ENCODE measurements at places on chromosomes 3 and 15.

DNA sequence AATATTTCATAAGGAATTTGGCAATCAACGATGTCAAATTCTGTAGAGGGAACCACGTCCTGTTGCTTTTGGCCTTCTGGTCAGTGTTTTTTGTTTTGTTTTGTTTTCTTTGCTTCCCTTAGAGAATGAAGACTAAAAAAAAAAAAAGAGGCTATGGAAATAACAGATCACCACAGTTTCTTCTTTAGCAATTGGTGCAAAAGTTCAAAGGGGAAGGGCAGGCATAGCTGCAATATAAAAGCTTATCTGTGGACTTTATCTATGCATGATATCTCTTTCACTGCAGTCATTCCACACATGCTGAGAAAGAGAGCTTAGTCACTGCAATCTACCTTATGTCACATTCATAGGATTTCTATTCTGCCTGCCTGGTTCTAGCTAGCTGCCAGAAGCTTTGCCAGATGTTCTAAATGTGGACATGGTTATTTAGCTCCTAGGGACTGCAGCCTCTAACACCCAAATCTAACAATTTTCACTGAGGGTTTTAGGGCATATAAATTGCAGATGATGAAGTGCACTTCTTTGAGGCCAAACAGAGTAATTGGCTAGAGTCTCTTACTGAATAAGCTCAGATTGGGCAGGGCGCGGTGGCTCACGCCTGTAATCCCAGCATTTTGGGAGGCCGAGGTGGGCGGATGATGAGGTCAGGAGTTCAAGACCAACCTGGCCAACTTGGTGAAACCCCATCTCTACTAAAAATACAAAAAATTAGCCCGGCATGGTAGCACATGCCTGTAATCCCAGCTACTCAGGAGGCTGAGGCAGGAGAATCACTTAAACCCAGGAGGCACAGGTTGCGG is 637.2 kb downstream of the NTRK3 start:
- DNase-seq, result no peak

GRCh38 chr3:54232618-54233017 is 110.3 kb downstream of the CACNA2D3 start:
- DNase-seq, result no peak

DNA sequence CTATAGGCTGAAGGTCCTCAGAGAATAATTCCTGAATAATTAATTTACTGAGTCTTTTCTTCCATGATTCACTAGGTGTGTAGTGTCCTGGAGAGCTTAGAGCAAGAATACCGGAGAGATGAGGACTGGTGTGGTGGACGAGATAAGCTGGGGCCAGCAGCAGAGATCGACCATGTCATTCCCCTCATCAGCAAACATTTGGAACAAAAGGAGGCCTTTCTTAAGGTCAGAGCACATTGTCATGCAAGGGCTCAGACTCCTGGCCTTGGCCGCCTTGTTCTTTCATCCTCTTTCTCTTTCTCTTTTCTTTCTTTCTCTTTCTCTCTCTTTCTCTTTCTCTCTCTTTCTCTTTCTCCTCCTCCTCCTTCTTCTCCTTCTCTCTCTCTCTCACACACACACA is 291.4 kb upstream of the UMPS start:
- DNase-seq, result no peak

DNA sequence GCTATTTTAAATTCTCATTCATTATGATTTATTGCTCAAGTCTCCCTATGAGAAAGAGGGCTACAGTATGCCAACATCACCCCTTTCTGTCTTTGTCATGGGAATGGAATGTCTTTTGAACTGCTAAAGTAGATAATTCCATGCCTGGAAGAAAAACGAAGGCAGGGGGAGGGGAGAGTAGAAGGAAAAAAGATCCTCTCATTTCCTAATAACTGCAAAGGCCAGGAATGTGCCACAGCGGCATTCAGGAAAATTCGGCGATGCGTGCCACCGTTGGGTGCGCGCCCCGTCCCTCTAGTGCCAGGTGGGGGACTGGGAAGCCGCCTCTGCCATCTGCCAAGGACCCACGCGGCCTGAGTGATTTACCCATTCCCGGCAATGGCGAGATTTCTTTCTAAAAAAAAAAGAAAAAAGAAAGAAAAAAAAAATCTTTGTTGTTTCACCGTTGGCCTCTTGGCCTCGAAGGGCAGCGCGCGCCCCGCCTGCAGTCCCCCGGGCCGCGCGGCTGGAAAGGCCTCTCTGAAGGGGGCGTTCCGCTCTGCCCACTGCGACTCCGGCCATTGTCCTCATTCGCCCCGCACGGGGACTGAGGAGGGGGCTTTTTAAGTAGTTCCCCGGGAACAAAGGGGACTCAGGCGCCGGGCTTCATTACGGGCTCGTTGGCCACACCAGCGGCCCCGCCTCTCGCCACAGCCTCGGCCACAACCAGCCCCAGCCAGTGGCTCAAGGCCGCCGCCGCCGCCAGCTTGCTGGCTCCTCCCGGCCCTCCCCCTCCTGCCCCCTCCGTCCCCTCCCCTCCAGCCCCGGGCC is 54.5 kb downstream of the CPN2 start:
- no peak for DNase-seq

- DNase-seq, result no peak
Measured at GRCh38 chr3:115658032-115658336, 34.7 kb downstream of the GAP43 start.

- DNase-seq, result no peak
Measured at GRCh38 chr3:58697561-58697960, 31.0 kb upstream of the FAM3D start.

DNA sequence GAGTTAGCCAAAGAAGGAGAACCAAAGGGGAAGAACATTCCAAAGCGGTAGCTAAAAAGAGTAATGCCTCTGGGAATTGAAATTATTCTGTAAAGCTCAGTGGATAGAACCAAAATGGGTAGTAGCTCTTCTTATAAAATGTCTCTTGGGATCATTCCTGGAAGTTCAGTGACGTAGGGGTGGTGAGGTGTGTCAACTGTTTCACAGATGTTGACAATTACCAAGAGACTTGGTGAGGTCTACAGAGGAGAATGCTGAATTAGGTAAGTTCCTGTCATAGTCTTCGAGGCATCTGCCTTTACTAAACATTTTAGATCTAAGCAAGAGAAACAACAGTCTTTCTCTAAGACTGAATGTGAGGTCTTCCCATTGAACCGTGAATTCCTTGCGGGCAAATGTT is 67.8 kb downstream of the TPRG1 start:
- DNase-seq, result no peak

DNA sequence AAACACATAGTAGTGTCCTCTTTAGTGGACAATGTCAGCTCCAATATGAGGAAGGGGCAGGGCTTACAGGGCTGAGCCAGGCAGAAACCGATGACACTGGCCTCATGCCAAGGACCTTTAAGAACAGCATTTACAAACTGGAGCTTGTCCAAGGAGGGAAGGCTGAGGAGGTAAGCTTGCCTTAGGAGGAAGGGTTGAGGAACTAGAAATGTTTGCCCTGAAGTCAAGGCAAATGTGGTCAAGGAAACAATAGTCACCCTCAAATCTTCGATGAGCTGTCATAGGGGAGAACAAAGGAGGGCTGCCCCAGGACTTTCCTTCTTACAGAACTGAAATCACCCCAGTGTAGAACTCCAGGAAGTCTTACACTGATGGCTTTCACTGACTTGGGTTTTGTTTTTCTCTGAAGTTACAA is 136.4 kb downstream of the LIPC start:
- DNase-seq, result no peak

DNA sequence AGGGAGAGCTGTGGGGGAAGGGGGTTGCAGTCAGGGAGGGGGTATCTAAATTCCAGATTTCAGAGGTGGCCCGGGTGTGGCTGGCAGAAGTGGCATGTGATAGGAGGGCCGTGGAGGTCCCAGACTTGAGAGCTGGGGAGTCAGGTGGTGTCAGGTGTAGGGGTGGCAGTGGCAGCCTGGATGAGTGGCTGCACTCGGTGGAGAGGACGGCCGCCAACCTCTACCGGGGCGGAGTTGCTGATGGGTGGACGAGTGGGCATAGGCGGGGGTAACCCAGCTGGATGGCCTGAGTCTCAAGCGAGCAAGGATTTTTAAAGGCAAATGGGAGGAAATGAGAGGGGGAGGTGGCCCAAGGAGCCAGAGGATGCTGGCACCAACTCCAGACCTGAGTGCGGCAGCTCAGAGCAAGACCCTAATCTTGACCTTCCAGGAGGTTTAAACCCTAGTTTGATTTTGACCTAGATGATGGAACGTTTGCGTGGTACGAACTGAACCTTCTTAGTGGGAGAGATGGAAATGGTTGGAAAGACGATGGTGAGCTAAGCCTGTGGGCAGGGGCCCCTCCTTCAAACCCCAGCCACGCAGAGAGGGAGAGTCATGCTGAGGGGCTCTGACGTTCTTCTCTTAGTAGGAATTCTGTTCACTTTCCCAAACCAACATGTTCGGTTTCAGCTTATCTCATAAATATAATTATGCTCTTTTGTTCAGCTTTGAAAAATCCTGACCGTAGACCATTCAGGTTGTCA is 8.0 kb downstream of the TRAK1 start:
- DNase-seq, result no peak

DNA sequence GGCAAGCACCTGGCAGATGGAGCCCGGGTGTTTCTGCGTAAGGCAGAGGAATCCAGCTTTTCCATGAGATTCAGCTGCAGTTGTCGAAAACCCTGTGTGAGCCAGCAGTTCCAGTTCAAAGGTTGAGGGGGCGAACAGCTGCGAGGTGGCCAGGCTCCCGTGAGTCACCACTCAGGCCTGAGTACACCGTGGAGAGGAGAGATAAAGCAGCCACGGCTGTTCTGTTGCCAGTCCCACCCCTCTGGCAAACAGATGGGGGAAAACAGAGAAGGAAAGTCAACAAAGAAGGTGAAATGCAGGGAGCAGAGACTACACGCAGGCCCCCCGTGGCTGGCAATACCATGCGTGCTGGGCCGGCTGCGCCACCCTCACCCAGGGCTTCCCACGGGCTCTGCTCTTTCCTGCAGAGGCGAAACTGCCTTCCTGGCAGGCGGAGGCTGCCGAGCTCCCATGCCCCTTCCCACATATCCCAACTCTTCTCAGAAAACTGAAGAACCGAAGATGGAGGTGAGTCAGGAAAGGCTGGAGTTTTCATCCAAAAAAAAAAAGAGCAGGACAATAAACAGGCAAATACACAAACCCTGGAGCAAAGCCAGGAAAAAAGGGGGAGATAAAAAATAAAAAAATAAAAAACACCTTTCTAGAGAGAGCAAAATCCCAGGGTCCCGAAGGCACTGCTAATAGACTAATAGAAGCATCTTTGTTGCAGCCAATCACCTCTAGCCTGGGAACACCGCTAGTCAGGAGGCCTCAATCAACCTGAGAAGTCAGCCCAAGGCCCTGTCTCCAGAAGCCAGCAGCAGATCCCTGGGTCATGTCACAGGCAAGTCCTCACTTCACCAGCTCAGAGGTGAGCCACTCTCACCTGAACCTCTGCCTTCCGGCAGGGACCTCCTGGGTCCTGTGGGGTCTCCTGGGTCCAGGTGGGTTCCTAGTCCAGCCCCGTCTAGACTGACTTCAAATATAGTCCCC is 37.7 kb downstream of the FAM174B start:
- DNase-seq, result no peak

- no peak for DNase-seq
Measured at GRCh38 chr15:31346367-31347066, 19.9 kb downstream of the KLF13 start.

GRCh38 chr3:64266065-64266931 is 41.0 kb upstream of the PRICKLE2 start:
- no peak for DNase-seq

DNA sequence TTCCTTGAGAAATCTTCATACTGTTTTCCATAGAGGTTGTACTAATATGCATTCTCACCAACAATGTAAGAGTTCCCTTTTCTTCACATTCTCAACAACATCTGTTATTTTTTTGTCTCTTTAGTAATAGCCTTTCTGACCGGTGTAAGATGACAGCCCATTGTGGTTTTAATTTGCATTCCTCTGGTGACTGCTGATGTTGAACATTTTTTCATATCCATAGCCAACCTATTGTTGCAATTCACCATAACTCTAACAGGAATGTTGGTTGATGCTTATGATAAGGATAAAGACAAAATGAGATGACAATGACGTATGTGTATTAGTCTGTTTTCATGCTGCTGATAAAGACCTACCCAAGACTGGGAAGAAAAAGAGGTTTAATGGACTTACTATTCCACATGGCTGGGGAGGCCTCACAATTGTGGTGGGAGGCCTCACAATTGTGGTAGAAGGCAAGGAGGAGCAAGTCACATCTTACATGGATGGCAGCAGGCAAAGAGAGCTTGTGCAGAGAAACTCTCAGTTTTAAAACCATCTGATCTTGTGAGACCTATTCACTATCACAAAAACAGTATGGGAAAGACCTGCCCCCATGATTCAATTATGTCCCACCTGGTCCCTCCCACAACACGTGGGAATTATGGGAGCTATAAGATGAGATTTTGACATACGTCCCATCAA is 37.6 kb upstream of the RHCG start:
- DNase-seq, result no peak
